ENCODE measurements at places on chromosomes 6 and 20. TPM values are rescaled to one million over a fixed set of nuclear protein-coding genes. Genes with fewer than 3 reads are reported as not detected.

DNA sequence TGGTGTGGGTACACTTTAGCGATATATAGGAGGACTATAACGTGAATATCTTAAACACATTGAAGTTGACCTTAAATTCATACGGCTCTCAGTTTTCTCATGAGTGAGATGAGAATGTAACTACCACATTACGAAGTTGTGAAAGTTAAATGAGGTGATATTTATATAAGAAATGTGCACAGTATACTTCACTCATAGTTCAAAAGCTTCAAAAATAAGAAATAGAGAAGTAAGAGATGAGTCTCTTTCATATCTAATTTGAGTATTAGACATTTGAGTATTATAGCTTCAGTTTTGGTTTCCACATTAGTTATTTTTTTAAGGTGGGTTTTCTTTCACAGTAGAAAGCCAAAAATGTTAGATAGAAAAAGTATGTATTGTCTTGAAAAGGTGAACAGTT, 183.3 kb downstream of the NKAIN2 start:
- H3K4me3 ChIP-seq: no peak overlapping the region
- no peak overlapping the region for H3K27ac ChIP-seq
- no peaks in the 10 kb centered on the region for H3K4me1 ChIP-seq
- no peaks in the 10 kb centered on the region for H3K36me3 ChIP-seq

GRCh38 chr6:49454787-49455709, 8.0 kb downstream of the MMUT start:
- H3K4me3 ChIP-seq: no peak overlapping the region
- H3K27me3 ChIP-seq: no peaks in the 10 kb centered on the region
- peaks cover 11% of the 10 kb centered on the region for H3K4me1 ChIP-seq
- H3K27ac ChIP-seq: no peak overlapping the region
- peaks cover 69% of the 10 kb centered on the region for H3K36me3 ChIP-seq
- no peak for DNase-seq

GRCh38 chr20:48740292-48740649, 87.5 kb downstream of the PREX1 start:
- no peaks in the 10 kb centered on the region for H3K27me3 ChIP-seq
- DNase-seq: no peak
- peaks cover 67% of the 10 kb centered on the region for H3K36me3 ChIP-seq
- peaks cover 7% of the 10 kb centered on the region for H3K4me1 ChIP-seq

GRCh38 chr6:48401016-48401415, 290.0 kb upstream of the PTCHD4 start:
- no peaks in the 10 kb centered on the region for H3K27me3 ChIP-seq
- H3K4me1 ChIP-seq: no peaks in the 10 kb centered on the region
- DNase-seq: no peak
- H3K36me3 ChIP-seq: no peaks in the 10 kb centered on the region

GRCh38 chr20:40276301-40276700, 412.7 kb downstream of the MAFB start:
- H3K4me1 ChIP-seq: peaks cover 14% of the 10 kb centered on the region
- H3K27ac ChIP-seq: no peak overlapping the region
- no peak for DNase-seq
- H3K27me3 ChIP-seq: no peaks in the 10 kb centered on the region
- no peaks in the 10 kb centered on the region for H3K36me3 ChIP-seq

DNA sequence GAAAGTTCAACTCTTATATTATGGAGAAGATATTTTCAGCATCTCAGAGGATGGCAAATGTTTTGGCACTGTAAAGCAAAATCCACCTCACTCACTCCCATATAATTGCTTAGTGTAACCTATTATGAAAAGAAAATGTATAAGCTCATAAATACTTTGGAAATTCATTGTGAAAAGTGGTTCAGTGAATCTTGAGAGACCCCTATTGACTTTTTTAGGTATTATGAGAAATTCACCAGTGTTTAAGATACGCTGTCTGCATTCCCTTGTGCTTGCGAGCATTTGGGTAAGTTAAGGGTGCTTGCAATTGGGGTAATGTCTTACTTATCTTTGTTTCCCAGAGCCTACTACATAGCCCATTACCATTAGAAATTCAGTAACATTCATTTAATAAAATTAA, 66.3 kb upstream of the BMP5 start:
- DNase-seq: no peak
- no peaks in the 10 kb centered on the region for H3K4me1 ChIP-seq
- H3K4me3 ChIP-seq: no peak overlapping the region
- no peaks in the 10 kb centered on the region for H3K36me3 ChIP-seq

GRCh38 chr6:148398678-148399077, 56.0 kb downstream of the SASH1 start:
- no peaks in the 10 kb centered on the region for H3K36me3 ChIP-seq
- H3K4me1 ChIP-seq: peaks cover 20% of the 10 kb centered on the region

- H3K27me3 ChIP-seq: no peaks in the 10 kb centered on the region
- no peak for DNase-seq
- no peak overlapping the region for H3K4me3 ChIP-seq
- no peak overlapping the region for H3K27ac ChIP-seq
These were observed 75.3 kb downstream of the TNFRSF21 start for GRCh38 chr6:47234266-47234933.

SYCP2 gene
- total RNA-seq: 1.8 TPM
